NCI-H2081 treated with DMSO at 0.1 percent for 48 hours (cell line): ENCODE measurements at places on chromosomes 12 and 14.

GRCh38 chr12:54502485-54502884, 4.9 kb downstream of the NCKAP1L start:
- no peak for DNase-seq

DNA sequence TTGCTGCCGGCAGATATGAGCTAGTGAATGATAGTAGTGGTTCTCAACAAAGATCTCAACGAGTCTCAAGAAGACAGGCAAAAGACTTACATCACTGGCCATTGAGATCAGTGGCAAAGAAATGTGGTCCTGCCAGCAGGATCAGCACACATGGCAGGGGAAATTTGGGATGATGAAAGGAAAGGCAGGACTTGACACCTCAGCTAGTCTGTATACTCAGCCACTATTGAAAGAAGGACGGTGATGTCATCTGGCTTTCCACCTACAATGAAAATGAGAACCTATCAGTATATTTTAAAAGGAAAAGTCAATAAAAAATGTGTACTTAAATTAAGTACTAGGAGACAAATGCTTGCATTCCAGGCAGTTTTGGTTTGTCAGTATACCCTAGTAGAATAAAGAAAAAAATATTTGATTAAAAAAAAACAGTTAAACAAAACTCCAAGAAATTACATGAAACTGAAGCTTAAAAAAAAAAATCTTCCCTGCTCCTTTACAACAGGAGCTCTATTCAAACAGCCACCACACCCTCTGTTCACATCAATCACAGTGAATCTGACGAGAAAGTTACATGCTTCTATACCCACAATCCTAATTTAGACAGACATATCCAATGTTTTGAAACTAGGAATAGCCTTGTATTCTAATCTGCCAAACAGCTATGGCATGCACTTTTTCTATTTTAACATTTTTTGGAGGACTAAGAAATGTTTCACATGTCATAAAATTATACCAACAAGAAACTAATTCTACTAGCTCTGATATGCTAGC, 34.9 kb downstream of the RAD9B start:
- DNase-seq, result no peak

DNA sequence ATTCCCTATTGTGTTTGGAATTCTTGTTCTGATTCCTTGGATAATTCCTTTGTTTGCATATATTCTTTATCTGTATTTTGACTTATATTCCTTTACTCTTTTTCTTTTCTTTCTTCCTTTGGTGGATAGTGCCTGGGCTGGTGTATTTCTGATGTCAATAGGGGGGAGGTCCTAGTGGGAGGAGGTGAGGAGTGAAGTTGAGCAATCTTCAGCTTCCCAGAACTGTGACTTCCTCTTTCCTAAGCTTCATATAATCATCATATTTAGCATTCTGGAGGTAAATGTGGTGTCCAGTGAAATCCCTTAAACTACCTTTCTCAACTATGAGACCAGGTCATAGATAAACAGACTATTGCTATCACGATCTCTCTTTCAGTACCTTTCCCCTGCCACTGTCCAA, 29.6 kb upstream of the TBPL2 start:
- DNase-seq, result no peak

- DNase-seq, result no peak
These were observed at the start of gene ARHGAP9 for GRCh38 chr12:57479376-57480115. ARHGAP9 (minus strand) TSS chr12:57479866; CDS start chr12:57479406, 460 bp downstream.

GRCh38 chr14:62179367-62180018, 417.3 kb downstream of the SNAPC1 start:
- DNase-seq, result peak; percentile 36

- no peak for DNase-seq
These were observed 38.8 kb downstream of the SLC15A5 start for GRCh38 chr12:16238661-16239060.
